GM23338 (cell line): ENCODE measurements at places on chromosomes 11 and 22. TPM values are rescaled to one million over a fixed set of nuclear protein-coding genes. Genes with fewer than 3 reads are reported as not detected.

The CFAP300 gene
- 1.2 and 1.4 TPM in 2 replicates for total RNA-seq

The C11orf16 gene
- not detected in 2 replicates for total RNA-seq

The C1QTNF6 gene
- total RNA-seq, result 2.3 and 2.6 TPM in 2 replicates

The OR51B5 gene
- not detected in 2 replicates for total RNA-seq

GRCh38 chr11:131609337-131609736, 238.9 kb downstream of the NTM start:
- DNase-seq, result no peak

DNA sequence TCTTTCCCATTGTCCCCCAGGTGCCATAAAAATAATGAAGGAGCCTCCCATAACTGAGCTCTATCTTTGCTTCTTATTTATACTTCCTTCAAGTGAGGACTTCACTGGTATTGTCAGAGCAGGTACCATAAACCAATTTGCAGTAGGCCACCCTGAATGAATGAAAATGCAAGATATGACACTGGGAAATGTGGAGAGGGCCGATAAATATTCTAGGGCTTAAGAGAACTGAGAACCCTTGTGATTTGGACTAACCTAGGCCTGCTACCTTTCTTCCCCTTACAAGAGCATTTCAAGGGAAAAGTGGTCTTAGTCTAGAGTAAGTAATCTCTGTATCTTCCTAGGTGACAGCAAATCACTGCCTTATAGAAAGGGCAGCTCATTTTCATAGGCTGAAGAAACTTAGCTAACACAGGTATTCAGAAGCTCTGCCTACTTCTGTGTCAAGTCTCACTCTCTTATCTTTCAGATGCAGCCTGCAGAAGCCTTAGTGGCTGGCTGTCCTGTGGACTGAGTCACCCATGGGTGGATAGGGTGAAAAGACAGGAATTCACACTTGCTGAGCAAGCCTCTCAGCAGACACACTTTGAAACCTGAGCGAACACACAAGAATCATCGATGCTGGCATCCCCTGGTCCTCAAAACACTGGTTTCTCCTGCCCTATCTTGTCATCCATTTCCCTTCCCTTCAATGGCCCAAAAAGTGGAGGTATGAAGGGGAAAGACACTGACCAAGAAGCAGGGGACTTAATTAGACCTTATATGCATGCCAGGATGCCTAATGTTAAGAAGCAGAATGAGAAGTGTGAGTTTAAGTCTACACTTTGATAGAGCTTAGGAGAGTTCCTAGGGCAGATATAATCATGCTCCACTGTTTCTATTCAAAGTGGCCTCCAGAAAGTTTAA, 15.2 kb downstream of the NRIP3 start:
- no peak for DNase-seq

- no peak for DNase-seq
Observed at GRCh38 chr11:74520316-74520715, 26.8 kb upstream of the LIPT2 start.

DNA sequence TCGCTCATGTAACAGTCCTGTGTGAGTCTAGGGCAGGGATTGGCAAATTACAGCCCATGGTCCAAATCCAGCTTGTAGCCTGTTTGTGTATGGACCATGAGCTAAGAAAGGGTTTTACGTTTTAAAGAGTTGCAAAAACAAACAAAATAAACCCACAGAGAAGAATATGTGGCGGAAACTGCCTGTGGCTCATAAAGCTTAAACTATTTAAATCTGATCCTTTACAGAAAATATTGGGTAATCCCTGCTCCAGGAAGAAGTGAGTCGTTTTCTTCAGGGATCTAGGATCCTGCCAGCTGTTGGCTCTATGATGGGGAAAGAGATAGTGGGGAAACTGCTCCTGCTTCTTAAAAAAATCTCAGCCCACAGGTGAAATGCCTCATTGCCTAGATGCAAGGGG, 3.4 kb upstream of the OR6Q1 start:
- no peak for DNase-seq

DNA sequence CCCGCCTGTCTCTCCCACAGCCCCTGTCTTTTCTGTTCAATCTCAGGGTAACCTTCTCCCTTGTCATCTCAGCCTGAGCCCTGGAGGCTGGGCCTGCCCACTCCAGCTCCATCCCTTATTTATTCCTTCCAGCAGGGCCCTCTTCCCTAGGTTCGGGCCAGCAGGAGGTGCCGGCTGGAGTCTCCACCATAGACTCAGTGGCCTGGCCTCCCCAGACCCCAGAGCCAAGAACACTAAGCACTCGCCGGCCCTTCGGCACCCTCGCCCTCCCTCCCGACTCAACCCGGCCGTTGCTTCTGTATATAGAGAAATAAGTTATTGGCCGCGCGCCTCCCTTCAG, 1.4 kb upstream of the RAB1B start:
- no peak for DNase-seq

GRCh38 chr11:9858822-9859221, 194.9 kb downstream of the SWAP70 start:
- DNase-seq, result peak; percentile 60

DNA sequence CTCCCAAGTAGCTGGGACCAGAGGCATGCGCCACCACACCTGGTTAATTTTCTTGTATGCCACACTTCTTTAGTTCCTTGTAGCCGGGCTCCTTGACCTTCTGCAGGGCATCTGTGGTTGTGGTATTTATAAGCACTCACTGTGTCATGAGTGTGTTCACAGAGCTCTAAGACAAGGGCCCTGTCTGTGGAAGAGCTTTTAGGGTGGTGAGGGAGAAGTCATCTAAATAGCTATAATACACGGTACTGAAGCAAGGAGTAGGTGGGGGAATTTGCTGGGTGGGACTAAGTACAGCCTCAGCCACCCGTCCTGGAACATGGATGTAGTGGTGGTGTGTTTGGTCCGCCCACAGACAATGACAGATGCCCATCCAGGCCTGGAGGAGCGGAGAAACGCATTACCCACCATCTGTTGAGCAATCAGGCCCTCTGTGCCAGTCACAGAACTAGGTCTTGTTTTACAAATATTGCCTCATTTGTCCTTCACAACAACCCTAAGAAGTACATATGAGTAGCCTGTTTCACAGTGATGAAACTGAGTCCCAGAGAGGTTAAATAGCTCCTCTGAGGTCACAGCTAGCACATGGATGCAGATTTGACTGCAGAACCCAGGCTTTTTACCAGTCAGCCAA, 10.1 kb downstream of the ACO2 start:
- no peak for DNase-seq

- no peak for DNase-seq
Observed at GRCh38 chr22:43274595-43275240, 68.5 kb downstream of the SCUBE1 start.
